ENCODE measurements at places on chromosomes 1 and 21.
A peak's percentile ranks its signal among the peaks of the same experiment; 100 is the strongest.

- no peak for DNase-seq
Measured at GRCh38 chr1:187504779-187505178, 676.0 kb downstream of the PLA2G4A start.

DNA sequence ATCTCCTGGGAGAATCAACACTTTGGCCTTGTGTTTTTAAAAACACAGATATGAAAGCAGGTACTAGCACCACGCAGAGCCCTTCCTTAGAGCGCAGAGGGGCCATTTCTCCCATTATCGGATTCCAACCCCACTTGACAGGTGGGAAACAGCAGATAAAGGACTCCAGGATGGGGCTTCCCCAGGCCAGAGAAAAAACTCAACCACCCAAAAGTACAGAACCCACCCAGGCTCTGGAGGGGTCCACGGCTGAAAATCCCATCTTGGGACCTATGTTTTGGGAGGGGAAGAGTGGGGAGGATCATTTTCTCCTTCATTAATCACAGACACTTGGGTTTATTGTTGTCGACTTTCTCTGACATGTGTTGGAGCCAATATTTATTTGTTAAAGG lies 27.1 kb upstream of the COL18A1 start:
- DNase-seq, result no peak

DNA sequence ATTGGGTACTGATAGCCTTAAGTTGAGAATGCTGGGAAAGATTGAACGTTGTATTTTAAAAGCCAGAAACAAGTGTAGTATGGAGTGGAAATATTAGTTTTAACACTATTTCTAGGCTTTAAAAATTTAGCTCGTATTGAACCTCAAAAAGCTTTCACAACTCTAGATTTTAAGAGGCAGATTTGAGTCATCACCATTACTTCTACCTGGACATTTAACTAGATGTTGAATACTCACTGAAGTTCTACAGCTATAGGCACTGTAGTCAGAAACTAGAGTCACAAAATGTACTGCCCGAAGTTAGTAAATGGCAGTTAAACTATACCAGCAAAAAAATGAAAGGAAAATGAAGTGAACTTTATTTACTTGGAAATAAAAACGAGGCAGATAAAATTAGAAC lies 96.5 kb downstream of the NEK7 start:
- DNase-seq, result no peak

GRCh38 chr1:48030696-48031365 lies 33.6 kb upstream of the TRABD2B start:
- DNase-seq, result no peak

DNA sequence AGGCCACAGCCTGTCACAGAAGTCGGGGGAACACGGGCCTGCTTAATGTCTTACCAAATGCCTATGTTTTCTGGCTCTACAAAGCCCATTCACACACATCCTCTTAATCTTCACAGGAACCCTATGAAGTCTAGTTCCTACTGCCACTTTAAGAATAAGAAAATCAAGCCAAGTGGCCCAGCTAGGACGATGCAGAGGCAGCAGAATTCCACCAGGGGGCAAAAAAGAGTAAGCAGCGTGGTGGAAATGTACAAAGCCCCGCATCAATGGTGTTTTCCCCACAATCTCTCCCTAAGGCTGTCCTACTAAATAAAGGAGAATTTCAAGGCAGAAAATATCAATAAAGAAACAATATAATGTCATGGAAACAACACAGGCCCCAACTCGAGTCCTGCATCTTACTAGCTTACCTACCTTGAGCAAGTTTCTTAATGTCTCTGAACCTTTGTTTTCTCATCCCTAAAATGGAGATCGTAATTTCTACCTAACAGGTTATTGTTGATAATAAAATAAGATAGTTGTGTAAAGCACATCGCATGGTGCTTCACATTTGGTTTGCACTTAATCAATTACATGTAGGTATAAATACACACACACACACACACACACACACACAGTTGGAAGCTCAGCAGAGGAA lies 21.4 kb downstream of the SEC16B start:
- no peak for DNase-seq

GRCh38 chr1:93816970-93817678 lies 61.9 kb downstream of the DNTTIP2 start:
- DNase-seq, result no peak

- DNase-seq, result no peak
Measured at GRCh38 chr1:100767176-100767890, 47.8 kb downstream of the VCAM1 start.

DNA sequence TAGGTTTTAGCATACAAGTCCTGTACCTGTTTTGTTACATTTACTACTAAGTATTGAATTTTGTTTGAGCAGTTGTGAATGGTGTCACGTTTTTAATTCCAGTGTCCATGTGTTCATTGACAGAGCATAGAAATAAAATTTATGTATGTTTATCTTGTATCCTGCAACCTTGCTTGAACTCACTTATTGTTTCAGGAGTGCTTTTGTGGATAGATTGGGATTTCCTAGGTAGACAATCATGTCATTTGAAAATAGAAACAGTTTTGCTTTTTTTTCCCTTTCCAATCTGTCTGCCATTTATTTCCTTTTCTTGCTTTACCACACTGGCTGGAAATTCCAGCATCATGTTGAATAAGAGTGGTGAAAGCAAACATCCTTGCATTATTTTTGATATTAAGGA lies 15.0 kb upstream of the ABCG1 start:
- no peak for DNase-seq

GRCh38 chr1:2642131-2642559 lies 9.3 kb upstream of the MMEL1 start:
- DNase-seq, result no peak

DNA sequence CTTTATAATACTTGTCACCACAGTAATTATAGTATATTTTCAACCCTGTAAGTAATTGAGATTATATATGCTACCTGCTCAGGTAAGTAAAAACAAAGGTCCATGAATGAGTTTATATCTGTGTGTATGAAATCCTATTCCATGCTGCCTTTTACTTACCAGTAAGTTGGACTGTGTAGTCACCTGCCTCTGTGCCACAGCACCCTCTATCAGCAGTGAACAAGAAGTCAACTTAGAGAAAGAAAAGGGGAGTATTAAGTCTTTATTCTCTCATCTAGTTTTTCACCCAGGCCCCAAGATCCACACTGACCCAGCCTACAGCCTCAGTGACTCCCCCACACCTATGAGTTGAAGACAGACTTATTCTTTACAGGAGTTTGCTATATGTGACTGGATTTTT lies 36.9 kb upstream of the IFI16 start:
- no peak for DNase-seq

GRCh38 chr1:18949686-18950400 lies 6.6 kb downstream of the IFFO2 start:
- no peak for DNase-seq

DNA sequence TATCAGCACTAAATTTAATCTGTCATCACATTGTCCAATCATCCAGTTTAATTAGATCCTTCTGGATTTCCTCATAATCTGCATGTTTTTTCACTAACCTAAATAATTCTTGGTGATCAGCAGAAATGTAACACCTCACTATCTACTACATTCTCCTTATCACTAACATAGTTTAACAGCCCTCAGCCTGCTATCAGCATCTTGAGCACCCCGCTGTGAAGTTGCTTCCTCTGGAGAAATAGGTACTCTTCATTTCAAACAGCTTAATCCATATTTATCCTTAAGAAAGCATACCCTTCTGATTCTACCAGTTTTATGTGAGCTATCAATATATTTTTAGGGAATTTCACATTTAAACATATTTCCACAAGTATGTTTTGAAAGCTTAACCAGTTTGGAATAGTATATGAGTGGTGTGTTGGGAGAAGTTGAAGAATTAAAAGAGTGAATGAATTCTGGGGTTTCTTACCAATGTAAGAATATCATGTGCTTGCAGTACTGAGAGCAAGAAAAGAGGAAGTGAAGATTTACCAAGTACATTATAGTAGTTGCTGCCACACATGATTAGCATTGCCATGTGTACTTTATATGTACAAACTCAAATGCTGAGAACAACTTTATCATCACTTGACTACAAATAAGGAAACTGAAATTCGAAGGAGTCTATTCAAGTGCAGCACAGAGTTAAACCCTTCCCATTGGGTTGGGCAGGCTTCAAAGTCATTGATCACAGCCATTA lies 771.1 kb upstream of the ADGRL4 start:
- no peak for DNase-seq

DNA sequence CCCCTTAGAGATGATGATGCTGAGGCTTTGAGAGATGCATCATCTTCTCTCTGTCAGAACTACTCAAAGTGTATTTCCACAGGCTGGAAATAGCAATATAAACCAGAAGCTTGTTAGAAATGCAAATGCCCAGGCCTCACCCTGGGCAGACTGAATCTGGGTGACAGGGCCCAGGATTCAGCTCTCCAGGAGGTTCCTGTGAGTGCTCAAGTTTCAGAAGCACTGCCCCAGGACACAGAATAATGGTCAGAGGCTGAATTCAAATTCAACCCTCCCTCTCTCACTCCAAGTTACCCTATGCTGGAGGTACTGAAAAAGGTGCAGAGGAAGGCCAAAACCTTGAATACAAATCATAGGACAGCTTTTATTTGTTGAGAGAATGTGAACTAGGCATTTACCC lies 98.5 kb upstream of the NGF start:
- no peak for DNase-seq

DNA sequence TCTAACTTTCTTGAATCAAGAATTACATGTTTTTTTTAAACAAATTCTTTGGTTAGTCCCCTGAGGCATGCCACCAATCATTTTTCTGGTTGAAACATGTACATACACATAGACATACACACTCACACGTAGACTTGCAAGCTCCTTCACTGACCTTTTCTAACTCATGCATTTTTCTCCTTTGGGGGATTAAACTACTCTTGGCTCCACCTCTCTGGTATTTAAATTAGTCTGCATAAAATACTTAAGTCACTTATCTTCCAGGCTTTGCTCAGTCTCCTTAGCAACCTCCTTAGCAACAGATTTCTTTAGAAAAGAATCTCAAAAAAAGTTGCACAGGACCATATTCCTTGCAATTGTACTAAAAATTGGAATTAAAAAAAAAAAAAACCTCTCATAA lies 440.9 kb upstream of the LRRC7 start:
- DNase-seq, result no peak

DNA sequence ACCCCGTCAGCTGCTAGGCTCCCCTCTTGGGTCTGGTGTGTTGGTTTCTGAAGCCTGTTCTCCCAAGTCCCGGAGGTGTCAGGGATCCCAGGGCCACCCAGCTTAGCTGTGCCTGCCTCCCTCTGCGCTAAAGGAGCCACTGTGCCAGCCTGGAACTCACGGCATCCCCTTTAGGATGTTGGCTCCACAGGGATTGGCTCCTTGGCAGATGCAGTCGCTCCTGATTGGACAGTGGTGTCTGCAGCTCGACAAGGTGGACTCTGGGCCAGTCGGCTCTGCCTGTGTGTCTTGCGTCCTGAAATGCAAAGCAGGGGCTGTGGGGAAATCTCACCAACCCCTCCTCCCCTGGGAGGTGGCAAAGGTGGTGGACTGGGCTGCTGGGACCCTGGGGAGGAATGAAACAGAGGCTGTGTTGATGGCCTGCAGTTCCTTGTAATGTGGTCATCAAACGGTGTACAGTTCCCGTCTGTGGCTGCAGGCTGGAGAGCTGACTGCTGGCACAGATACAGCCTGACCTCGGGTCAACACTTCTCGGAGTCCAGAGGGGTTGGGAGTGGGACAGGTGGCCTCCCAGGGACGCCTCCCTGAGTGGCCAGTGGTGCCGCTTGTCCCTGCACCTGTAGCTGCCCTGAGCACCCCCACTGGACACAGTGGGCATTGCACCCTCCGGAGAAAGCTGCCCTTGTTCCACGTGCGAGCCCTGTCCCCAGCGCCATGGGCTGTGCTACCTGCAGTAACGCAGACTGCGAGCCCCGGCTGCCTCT lies 11.5 kb upstream of the KCNAB2 start:
- peak; percentile 14 for DNase-seq

GRCh38 chr1:229621663-229622062 lies 4.3 kb downstream of the TAF5L start:
- no peak for DNase-seq

DNA sequence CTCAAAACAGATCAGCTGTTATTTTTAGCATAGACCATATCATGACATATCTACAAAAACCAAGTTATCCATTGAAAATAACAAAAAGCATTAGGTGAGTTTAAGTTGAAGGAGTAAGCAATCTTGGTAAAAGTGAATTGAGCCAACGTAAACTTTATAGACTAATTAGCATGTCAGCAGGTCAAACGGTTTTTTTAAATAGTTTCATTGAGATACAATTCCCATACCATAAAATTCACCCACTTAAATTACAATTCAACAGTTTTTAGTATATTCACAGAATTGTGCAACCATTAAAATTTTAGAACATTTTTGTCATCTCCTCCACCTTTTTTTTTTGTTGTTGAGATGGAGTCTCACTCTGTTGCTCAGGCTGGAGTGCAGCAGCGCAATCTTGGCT lies 92.1 kb downstream of the TGFBR3 start:
- no peak for DNase-seq

DNA sequence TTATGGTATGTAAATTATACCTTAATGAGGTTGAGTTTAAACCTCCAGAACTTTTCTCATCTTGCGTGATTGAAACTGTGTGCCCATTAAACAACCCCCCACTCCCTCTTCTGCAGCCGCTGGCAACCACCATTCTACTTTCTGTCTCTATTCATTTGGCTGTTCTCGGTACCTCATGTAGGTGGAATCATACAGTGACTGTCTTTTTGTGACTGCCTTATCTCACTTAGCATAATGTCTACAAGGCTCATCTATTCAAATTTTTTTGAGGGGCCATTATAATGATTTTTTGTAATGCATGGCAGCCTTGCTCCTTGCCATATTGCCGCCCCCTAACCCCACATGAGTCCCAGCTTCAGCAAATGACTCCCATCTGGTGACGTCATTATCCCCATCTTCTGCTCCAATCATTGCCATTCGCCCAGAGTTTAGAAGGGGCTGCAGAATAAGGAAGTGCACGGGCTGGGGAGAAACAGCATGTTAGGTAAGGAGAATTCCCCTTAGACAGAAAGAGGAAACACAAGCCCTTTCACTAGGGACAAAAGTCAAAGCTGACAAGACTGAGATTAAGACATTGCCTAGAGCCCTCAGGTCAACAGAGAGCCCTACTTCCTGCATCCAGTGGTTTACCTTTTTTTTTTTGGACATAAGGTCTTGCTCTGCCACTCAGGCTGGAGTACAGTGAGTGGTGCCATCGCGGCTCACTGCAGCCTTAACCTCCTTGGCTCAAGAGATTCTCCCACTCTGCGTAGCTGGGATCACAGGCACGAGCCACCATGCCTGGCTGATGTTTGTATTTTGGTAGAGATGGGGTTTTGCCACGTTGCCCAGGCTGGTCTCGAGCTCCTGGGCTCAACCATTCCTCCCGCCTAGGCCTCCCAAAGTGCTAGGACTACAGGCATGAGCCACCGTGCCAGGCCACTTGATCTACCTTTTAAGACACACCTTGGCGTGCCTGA lies 78.4 kb upstream of the ERRFI1 start:
- no peak for DNase-seq

GRCh38 chr21:34336245-34336644 lies 27.6 kb upstream of the KCNE2 start:
- no peak for DNase-seq

- no peak for DNase-seq
Measured at GRCh38 chr1:245690946-245691541, 536.3 kb downstream of the KIF26B start.

All from effector CD8-positive, alpha-beta T cell (primary cell).